ENCODE measurements at places on chromosomes 4 and X.
A peak's percentile ranks its signal among the peaks of the same experiment; 100 is the strongest.

- DNase-seq: no peak
Observed at GRCh38 chr4:37562592-37562991, 123.6 kb downstream of the RELL1 start.

DNA sequence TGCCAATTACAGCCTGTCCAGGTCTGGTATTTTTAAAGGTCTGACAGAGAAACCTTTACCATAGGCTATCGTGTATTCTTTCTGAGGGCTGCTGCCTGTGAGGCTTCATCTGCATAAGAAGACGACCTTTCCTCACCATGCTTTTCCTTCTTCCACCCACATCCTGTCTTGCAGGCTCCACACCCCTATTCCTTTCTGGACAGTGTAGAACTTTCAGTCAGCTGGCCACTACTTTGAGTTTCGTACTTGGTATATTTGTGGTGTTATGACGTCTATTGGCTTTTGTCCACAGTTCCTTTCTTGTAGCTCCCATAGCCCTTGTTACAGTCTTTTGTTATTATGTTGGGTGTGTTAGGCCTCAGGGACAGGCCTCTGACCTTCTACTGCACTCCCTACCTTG lies 311.4 kb downstream of the RAPGEF2 start:
- no peak for DNase-seq

DNA sequence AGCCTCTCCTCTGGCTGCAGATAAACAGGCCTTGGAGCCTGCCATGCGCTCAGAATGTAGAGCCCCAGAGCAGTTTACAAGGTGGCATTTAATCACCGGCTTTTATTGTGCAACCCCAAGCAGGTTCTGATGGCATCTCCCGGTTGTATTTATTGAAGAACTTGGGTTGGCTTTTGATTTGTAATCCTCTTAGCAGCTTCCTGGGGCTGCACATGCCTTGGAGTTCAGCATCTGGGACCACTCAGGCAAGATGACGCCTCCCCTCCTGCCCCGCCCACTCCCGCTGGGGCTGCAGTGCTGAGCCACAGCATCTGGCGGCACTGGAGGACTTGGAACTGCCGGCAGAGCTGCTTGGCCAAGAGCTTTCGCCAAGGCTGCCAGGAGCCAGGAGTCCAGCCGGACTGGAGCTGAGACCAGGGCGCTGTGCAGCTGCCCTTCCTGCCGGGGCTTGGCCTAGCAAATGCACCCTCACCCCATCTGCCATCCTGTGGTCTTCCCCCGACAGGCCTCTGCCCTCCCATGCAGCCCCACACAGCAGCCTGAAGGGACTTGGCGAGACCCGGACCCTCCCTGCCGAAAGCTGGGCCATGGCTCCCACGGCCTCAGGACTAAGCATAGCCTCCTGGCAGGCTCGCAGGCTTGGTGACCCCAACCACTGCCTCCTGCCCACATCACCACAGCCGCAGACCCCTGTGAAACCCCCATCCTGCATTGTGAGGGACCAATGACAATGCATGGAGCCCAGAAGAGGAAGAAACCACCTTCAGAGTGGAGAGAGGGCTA lies 5.4 kb downstream of the HTRA3 start:
- peak; percentile 97 for DNase-seq

- DNase-seq: no peak
Observed at GRCh38 chrX:32530802-32531403, 680.4 kb downstream of the DMD start.

DNA sequence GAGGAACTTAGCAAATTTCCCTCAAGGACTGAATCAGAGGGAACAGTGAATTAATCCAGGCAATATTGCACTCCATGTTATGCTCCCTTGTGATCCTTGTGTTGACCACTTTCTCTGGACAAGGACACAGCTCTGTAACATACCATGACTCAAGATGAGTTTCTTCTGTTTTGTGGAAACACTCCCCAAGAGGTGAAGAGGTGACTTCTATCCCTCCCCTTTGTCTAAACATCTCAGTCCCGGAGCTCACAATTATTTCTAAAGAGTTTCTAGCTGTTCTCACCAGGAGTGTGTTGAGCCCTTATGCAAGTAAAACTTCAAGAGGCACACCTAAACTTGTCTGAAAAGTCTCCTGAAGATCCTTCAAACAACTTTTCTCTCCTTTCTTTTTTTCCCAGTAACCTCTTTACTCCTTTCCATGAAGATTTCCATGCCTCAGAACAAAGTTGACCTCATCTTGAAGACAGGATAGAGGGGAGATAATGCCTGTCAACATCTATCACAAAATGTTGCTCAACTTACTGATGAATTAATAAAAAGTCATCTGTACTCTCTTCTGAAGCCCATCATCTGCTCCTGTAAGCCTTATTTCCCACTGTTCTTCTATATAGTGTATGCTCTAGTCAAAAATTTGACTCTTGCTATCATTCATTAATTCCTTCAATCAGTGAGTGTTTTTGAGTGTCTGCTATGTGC lies 429.1 kb downstream of the SPRY1 start:
- DNase-seq: no peak

GRCh38 chr4:68929076-68929737 lies 22.4 kb downstream of the UGT2A3 start:
- no peak for DNase-seq

All from right cardiac atrium (tissue), 5 donors.